ENCODE measurements at places on chromosomes 4 and X.

GRCh38 chr4:845233-845835 is 19.4 kb upstream of the CPLX1 start:
- DNase-seq = no peak

- DNase-seq = no peak
Observed at GRCh38 chrX:39650768-39651347, 446.9 kb downstream of the BCOR start.

DNA sequence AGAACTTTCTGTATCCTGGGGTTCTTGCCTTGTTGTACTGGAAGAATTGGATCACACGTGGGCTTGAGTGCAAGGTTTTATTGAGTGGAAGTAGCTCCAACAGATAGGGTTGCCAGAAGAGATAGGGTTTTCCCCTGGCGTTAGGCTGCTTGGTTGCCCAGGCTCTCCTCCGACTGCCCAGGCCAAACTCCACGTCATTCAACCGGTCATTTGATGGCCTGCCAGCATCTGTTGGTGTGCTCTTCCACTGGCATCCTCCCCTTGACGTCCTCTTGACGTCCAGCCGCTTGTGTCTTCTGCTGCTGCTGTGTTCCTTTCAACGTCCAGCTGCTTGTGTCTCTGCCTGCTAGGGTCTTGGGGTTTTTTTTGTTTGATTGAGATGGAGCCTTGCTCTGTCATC is 340.3 kb upstream of the ZCCHC13 start:
- DNase-seq = no peak

DNA sequence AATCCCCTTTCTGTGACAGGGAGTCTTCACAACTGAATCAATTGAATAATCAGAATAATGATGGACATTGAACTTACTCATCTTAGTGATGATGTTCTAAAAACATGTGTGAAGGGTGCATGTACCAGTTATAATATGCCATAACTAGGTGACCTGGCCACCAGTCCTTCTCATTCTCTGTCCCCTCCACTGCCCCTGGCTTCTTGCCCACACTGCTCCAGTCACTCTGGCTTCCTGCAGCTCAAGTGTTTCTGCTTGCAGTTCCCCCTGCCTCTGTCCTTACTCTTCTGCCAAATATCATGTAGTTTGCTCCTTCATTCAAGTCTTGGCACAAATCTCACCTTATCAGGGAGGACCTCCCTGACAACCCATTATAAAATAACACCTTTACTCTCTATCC is 168.1 kb upstream of the SLC7A11 start:
- DNase-seq = no peak

DNA sequence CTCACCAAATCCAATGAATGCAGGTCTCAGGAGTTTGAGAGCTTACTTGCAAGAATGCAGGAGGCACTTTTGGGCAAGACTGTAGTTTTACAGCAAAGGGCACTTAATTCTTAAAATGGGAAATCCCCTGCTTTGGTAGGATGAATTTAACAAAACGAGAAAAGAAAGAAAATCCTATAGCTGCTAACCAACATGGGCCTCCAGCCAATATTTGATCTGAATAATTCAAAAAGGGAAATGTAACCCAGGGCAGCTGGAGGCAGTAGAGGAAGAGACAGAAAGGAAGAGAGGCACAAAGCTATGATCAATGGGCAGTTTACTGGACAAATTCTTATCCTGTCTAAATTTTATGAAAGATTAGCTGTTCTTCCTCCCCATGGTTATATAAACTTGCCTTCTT is 142.3 kb downstream of the SH3KBP1 start:
- no peak for DNase-seq

GRCh38 chrX:12245650-12246645 is 107.7 kb downstream of the FRMPD4 start:
- no peak for DNase-seq

GRCh38 chr4:154082760-154083535 is 294.1 kb upstream of the SFRP2 start:
- DNase-seq = no peak

DNA sequence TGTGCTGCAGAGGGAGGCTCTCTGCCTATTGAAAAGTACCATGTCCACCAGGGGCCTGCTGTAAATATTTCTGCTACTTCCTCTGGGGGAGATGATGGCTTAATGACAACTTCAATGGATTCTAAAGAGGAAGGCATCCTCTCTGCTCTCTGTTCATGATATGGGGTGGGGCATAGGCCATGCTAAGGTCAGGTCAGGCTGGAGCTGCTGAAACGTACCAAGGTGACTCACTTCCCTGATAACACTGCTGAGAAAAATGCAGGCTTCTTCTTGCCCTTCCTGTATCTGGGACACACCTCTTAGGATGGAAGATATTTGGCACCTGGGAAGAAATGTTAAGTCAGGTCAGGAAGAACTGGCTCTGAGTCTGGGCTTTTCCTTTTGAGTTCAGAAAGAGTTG is 31.5 kb downstream of the HS3ST1 start:
- no peak for DNase-seq

- no peak for DNase-seq
Observed at GRCh38 chr4:156824451-156825060, 147.0 kb downstream of the PDGFC start.

DNA sequence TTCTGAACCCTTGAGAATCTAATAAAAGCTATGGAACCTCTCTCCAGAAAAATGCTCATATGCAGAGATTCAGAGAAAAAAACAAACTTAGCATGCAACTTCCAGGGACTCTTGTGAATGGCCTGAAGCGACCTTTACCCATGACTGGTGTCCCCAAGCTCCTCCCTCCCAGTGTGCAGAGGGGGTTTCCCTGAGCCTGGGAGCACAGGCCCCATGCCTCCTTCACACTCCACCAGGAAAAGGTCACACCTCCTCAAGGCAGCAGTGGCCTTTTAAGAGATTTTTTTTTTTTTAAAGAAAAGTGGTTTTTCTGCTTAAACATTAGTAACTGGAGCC is 13.3 kb upstream of the UBA6 start:
- no peak for DNase-seq

DNA sequence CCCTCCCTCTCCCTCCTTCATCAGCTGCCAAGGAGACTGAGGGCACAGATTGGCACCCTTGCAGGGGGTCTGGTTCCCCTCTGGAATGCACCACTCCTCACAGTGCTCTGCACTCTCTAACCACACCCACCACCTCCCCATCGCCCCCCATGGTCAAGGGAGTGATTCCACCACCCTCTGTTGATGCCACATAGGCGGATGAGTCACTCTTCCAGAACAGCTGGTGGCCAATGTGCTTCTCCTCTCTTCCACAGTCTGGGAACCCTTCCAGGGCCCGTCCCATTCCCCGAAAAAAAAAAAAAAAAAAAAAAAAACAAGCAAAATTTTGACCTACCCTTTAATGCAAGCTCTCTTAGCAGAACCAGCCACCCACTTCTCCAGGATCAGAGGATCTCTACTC is 341.3 kb upstream of the KLF3 start:
- no peak for DNase-seq

DNA sequence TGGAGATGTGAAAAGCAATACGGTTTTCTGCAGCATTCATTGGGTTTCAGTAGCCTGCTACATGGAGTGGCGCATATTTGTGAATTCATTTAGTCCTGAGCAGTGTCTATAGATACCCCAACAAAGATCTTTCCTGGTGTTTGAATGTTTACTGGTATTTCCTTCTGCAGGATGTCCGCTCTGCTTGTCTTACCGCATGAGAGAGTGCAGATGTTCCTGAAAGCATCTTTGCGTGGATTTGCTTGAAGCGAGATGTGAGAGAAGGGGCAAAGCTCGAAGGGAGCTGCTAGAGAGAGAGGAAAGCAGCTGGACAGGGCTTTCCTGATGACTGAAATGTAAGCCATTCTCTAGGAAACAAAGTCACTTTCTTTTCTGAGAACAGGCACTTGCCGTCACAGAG is 40.9 kb upstream of the GYPA start:
- DNase-seq = no peak

DNA sequence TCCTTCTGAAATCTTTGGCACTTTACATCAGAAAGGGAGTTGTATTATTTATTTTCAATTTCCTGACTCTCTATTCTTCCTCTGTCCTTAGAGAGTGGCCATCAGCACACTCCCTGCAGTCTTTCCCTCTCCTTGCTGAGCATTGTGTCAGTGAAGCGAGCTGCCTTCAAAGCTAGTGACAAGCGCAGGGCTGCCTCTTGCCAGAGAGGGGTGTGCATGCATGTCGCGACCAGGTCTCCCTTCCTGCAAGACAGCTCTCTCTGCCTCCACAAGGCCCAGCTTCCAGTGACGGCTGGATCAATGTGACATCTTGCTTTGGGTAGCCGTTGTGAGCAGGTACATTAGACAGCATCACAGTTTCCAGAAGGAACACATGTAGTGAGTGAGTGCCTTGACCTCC is 810.9 kb upstream of the TENM3 start:
- DNase-seq = no peak

DNA sequence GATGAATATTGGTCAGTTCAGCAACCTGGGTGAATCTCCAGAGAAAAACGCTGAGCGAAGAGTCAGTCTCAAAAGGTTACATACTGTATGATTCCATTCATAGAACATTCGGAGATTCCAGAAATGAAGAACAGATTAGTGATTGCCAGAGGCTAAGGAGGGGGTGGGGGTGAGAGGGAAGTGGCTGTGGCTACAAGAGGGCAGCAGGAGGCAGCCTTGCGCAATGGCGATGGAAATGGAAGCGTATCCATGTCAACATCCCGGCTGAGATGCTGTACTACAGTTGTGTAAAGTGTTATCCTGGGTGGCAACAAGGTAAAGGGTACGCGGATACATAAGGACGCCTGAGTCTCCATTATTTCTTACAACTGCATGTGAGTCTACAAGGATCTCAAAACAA is 18.0 kb downstream of the LYAR start:
- no peak for DNase-seq

DNA sequence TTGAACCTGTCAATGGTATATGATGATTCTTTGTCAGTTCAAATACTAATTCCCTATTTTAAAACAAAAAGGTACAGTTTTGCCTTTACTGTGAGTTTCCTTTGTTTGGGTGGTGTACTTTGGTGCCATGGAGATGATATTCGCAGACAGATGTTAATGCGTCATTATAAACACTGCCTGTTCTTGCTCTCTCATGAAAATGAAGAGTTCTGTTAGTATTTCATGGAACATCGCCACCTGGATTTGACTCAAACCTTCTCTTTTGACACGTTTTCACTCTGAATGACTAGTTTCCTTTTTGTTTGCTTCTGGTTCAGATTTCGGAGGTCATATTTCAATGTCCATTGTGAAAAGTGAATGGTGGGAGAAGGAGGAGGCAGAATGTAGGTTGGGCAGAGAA is 6.9 kb upstream of the CTSO start:
- no peak for DNase-seq

DNA sequence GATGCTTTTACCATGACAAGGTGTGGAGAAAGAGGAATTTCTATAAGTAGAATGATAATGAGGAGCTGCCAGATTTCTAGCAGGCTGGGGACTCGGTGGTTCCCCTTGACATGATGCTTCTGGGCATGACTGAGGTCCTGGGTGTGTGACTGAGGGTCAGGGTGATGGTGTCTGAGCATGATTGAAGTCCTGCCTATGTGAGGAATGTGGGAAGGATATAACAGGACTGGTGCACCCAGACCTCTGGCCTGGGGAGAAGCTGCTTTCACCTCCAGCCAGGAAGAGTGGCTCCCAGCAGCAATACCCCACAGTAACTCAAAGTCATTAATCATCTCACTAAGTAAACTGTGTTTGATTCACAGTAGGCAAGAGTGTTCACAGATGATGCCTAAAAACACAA is 17.4 kb downstream of the SORBS2 start:
- DNase-seq = no peak

- DNase-seq = no peak
Observed at GRCh38 chrX:103628386-103629317, at the start of gene TCEAL1. Gene TCEAL1 (plus strand): TSS chrX:103628975. CDS start chrX:103629917, 942 bp downstream.

- DNase-seq = no peak
Observed at GRCh38 chr4:71614621-71615020, 169.3 kb downstream of the GC start.

DNA sequence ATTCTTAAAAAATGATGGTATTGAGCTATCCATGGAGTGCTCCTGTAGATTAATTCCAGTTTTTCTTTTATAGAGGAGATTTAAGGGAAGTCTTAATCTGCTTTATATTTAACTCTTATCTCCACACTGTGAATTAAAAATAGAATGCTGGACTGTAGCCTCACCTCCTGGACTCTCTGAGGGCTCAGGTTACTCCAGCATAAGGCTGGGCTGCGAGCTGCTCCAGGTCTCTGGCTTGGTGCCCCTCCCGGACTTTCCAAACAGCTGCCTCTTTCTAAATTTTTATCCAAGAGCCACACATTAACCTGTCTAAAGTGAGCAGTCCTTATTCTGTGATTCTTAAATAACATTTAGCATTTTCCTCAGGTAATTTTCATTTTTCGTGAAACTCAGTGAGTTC is 218.7 kb upstream of the JADE1 start:
- no peak for DNase-seq

DNA sequence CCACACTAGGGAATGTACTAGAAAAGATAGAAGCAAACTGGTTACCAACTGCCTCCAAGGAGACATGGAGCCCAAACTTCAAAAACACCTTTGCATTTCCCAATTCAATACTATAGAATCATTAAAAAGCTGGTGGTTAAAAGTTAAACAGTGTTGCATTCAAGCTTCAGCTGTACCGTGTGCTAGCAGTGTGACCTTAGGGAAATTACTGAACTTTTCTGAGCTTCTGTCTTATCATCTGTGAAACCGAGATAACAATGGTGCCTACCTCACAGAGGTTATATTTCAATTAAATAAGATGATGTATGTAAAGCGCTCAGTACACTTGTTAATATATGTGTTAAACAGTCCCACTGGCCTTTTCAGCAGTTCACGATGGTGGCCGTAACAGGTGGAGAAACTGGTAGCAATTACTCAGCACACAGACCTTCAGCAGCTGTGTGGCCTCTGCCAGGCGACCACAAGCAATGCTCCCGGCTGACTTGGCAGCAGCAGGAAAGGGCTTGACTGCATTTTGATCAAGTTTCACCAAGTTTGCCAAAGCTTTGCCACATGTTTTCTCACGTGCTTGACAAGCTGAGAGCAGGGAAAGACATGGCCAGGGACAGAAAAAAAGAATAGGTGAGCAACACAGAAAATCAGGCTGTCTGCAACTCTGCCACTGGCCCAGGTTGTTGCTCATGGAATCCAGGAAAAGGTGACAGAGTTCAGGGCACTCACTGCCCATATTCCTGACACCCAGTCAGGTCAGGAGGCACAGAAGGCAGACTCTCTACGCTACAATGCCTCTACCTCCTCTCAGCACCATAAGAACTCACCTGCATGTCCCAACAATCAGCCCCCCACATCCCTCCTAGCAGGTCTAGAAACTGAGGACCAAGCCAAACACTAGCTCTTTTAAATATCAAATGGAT is 72.1 kb downstream of the PARM1 start:
- no peak for DNase-seq

- DNase-seq = no peak
Observed at GRCh38 chr4:134911941-134912340, 710.4 kb upstream of the PABPC4L start.

GRCh38 chr4:89531932-89532640 is 224.5 kb upstream of the GPRIN3 start:
- no peak for DNase-seq

- no peak for DNase-seq
Observed at GRCh38 chr4:134708616-134709015, 507.0 kb upstream of the PABPC4L start.

GRCh38 chr4:85498068-85498733 is 23.3 kb downstream of the ARHGAP24 start:
- no peak for DNase-seq
